ENCODE measurements at places on chromosomes 6 and 20.
A peak's percentile ranks its signal among the peaks of the same experiment; 100 is the strongest.

DNA sequence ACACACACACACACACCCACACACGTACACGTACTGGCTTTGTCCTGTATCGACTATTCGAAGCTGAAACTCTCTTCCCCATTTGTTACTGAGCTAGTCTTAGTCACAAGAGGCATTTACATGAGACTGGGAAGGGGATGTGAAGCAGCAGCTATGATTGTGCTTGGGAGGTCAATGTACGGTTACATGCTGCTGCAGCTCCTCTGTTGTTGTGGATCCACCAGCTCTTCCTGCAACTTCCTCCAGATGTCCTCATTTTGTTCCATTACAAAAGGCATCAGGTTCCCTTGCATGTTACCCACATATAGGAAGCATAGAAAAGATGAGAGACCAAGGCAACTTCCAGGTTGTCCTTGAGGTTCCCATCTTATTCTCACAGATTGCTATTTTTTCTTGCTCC lies 612.4 kb upstream of the IMPG1 start:
- no peak for DNase-seq

DNA sequence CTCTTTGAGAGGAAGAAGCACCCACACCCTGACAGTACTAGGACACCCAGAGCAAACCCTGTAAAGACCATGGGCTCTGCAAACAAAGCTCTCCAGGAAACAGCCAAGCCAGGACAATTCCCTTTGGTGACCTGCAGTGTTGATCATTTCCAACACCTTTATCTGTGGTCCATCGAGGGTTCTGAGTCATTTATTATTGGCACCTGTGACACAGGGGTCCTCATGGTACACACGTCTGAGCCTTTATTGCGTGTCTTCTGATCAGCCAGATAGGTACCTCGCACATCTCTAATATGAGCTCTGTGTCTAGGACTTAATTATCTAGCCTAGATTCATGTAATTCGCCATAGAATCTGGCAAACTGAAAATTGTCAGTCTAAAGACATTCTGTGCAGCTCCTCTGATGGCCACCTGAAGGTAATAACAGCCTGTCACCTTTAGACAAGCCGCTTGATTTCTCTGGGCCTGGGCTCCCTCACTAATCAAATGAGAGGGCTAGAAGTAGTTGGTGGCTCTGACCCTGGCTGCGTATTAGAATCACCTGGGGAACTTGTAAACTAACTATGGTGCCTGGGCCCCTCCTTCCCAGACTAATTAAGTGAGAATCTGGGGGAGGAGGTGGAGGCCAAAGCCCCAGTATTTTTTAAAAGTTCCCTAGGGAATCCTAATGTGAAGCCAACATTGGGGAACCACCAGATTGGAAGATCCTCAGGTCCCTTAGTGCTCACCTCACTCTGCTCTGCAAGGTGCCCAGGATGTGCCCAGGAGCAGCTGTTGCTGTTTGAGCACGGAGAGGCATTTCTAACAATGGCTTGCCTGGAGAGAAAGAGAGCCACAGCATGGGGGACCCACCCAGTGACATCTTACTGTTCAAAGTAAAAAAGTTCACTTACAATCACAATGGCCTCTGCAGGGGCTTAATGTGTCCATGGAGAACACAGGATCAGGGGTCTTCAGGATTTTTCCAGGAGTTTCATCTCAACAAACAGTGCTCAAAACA lies 122.0 kb upstream of the ARID1B start:
- DNase-seq: no peak

DNA sequence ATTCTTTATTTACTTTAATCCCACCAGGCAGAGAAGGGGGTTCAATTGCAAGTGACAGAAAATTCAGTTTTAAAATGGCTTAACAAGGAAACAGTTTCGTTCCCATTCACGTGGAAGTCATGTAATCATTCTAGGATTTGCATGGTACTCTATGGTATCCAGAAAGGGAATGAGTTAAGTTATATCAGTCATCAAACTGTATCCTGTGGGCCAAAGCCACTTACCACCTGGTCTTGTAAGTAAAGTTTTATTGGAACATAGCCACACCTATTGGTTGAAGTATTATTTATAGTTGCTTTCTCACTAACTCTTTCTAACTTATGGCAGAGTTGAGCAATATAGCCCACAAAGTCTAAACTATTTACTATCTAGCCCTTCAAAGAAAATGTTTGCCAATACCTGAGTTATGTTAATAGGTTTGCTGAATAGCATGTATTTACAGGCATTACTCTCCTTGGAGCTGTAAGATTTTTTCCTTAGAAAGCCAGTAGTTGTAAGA lies 10.2 kb upstream of the MMS22L start:
- no peak for DNase-seq

DNA sequence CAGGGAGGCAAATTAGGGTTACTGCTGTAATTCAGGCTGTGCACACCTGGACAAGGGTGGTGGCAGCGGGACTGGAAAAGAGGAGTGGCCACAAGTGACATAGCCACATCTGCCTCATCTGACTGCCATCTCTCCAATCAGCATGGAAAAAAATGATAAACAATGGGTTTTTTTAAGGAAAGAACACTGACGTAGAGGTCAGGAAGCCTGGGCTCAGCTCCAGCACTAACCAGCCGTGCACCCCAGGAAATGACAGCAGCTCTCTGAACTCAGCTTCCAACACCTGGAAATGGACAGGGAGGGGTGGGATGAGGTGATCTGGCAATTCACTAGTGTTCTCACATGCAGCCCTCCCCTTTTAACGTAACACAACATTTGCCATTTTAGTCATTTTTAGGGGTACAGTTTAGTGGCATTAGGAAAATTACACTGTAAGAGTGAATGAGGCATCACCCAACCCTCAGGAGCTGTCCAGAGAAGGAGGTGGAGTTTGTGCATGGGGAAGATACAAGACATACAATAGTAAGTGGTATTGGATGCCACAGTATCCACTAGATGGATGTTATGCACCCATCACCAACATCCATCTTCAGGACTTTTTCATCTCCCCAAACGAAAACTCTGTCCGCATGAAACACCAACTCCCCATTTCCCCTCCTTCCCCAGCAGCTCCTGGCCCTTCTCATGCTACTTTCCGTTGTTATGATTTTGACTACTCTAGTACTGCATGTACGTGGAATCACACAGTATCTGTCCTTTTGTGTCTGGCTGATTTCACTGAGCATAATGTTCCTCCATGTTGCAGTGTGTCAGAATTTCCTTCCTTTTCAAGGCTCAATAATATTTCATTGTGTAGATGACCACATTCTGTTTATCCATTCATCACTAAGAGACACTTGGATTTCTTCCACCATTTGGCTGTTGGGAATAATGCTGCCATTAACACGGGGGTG lies 215.5 kb upstream of the ECI2 start:
- DNase-seq: peak; percentile 30

GRCh38 chr6:13412639-13413465 lies 74.5 kb downstream of the GFOD1 start:
- DNase-seq: no peak

- DNase-seq: no peak
These were observed 11.0 kb downstream of the MMP24 start for GRCh38 chr20:35237486-35237885.

- DNase-seq: no peak
These were observed 108.2 kb downstream of the THEMIS start for GRCh38 chr6:127792616-127793015.

- DNase-seq: no peak
These were observed 39.4 kb upstream of the JAG1 start for GRCh38 chr20:10713161-10713560.

DNA sequence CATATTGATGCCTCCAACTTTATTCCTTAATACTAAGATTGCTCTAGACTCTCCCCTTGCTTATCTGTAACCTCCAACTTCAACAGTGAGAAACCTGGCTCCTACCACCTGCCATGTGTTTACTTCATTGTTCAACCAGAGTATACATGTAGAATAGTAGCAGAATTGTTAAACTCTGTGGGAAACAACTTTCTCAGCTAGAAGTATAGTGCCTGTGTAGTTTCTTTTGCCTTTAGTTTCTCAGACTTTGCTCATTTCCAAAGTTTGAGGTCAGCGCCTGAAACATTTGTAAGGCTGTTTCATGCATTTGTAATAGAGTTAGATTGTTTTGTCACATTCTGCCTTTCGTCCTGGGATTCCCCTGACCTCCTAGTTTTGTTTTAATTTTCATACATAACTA lies 34.9 kb upstream of the HECA start:
- no peak for DNase-seq

- DNase-seq: no peak
These were observed 659.7 kb downstream of the KIF16B start for GRCh38 chr20:15913391-15914025.

DNA sequence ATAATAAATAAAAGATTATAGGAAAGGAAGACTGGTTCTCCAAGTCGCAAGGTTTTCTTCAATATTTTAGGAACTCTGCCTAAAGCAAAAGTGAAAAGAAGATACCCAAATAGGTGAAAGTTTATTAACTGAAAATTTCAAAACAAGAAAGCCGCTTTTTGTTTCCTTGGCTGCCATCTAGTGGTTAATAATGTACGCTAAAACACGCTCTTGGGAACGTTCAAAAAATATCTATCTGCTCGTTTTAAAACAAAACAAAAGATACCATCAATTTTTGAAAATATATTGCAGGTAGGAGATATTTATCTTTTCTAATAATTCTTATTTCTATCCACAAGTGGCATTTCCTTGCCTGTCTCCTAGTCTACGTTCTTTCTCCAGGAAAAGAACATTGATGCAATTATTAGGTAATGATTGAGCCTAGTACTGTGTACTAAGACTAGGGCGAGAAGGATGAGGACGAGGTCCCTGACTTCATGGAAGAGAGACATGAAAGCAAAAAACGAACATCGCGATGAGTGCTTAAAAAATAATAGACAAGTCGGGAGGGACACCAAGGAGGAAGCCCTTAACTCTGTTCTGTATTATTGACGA lies 97.2 kb downstream of the SPTLC3 start:
- peak; percentile 47 for DNase-seq

DNA sequence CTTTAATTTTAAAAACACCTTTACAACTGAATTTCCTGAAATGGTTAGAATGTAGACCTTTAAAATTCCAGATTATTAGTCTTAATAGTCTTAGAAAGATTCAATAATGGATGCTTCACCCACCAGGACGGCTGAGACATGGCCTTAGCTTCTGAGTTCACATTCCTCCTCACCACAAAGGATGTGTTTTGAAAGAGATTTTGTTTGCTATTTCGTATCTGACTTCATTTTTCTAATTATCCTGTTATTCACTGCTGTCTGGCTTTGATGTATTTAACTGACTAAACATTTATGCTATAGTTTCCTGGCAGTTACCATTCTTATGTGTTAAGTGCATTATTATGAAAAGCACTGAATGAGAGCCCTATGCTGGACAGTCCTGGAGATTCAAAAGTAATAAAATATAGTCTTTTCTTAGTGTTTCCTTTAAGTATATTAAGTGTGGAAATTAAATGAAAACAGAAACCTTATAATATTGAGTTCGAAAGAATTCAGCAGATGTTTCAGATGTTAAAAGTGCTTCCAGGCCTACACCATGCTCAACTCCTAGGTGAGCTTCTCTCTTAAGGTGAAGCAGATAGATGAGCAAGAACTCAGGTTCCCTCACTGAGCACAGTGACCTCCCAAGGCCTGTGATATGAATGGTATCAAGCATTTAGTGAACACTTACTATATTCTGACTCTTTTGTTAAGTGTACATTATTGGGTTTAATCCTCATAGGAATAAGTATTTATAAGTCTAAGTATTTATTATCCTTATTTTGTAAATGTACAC lies 40.3 kb downstream of the MAP3K4 start:
- peak; percentile 40 for DNase-seq

DNA sequence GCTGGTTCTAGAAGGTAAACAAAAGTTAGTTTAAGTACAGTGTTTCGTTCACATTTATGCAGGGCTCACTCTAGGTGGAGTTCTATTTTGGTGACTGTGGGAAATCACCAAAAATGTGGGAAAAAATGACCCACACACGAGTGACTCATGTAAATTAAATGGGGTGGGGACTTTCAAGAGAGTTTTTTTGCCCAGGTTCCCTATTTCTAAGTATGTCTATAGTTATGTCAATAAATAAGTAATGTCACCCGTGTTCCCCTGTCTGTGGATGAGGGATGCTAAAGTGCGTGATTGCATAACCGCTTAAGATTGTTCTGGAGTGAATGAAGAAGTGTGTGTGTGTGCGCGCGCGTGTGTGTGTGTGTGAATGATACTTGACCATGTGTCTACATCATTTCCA lies 69.1 kb downstream of the MYB start:
- no peak for DNase-seq

DNA sequence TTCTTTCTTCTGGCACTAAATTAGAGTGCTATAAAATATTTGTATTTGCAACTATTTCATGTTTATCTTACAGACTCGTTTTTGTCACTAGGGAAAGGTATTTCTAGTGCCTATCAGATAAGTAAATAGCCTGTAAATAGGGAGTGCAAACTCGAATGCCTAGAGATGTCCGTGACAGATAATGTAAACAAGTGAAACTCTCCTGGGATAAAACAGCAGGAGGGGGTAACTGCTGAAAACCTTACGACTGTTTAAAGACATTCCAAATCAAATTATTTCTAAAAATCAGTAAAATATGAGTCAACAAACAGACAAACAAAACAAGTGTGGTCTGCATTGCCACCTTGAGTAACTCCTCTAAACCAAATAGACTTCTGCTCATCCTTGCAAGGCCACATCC lies 932.1 kb downstream of the EYS start:
- DNase-seq: no peak

DNA sequence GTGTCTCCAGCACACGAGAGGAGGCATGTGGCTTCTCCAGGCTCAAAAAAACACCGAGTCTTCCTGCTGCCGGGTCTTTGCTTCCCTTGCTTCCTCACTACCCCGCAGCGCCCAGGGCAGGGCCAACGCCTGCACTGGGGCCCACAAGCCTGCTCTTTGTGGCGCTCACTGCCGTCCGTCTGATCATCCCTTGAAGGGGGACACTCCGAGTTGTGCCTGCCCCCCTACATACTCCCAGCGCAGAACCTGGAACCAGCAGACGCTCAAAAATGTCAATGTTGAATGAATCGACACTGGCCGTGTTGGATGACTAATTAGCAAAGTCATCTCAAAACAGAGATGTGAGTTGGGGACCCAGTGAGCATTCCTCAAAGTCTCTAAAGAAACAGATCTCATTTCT lies 8.1 kb upstream of the ARFGAP1 start:
- DNase-seq: peak; percentile 71

DNA sequence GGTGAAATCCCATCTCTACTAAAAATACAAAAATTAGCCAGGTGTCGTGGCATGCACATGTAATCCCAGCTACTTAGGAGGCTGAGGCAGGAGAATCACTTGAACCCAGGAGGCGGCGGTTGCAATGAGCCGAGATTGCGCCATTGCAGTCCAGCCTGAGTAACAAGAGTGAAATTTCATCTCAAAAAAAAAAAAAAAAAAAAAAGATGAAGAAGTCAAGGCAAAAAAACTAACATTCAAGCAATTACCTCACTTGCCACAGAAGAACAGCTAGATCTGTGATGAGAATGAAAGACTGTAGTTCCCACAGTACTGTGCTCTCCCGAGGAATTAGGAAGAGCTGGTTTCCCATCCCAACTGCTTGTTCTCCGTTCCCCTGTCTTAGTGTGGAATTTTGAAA lies 144.7 kb upstream of the ECI2 start:
- no peak for DNase-seq

GRCh38 chr20:48387675-48388074 lies 440.1 kb downstream of the PREX1 start:
- no peak for DNase-seq

All from kidney tubule cell (primary cell).